ENCODE measurements at places on chromosomes 11 and 22. TPM values are rescaled to one million over a fixed set of nuclear protein-coding genes. Genes with fewer than 3 reads are reported as not detected.

C22orf42 gene
- total RNA-seq = 0.26 TPM

TESMIN gene
- total RNA-seq = 2.5 TPM

SMCO4 gene
- total RNA-seq = 6.2 TPM

SCGB1D2 gene
- total RNA-seq = not detected

MUC5B gene
- 0.06 TPM for total RNA-seq
